COLO829 (cell line): ENCODE measurements at places on chromosomes 16 and 17.

GRCh38 chr17:73725794-73726515 is 81.7 kb upstream of the SDK2 start:
- DNase-seq: no peak

DNA sequence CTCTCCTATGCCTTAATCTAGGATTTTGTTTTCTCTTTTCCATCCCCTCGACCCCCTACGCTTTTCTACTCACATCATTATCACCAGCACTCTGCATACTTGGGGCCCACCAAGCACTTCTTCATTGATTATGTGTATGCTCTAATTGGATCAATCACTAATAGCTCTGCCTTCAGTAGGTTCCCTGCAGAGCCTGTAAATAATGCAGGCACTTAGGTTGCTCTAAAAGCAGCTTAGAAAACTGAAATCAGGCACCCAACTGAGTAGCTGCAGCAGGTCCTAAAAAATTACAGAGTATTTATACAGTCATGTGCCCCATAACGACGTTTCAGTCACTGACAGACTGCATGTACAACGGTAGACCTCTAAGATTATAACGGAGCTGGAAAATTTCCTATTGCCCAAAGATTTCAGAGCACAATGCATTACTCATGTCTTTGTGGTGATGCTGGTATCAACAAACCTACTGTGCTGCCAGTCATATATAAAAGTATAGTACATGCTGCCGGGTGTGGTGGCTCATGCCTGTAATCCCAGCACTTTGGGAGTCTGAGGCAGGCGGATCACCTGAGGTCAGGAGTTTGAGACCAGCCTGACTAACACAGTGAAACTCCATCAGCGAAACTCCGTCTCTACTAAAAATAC is 280.4 kb downstream of the HS3ST3B1 start:
- DNase-seq: no peak

- DNase-seq: no peak
Observed at GRCh38 chr16:16108759-16109158, 114.5 kb downstream of the ABCC6 start.

DNA sequence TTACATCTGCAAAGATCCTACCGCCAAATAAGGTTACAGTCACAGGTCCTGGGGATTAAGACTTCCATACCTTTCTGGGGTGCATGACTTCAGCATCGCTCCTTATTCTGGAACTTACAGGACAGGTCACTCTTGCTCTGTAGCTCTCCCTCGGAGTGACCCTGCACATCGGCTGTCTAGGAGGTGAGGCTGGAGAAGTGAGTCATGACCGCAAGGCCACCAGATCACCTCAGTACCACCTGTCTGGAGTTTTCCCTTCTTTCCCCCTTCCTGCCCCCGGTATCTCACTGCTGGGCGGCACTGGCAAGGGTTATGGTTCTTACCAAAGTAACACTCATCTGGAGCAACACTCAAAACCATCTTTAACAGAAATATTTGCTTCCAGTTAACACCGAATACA is 374.8 kb downstream of the SLC39A11 start:
- DNase-seq: no peak

- no peak for DNase-seq
Observed at GRCh38 chr17:2302778-2303203, 794 bp downstream of the SMG6 start.

- no peak for DNase-seq
Observed at GRCh38 chr17:37417852-37418251, 11.2 kb downstream of the TADA2A start.

GRCh38 chr16:6725634-6726331 is 606.9 kb upstream of the RBFOX1 start:
- peak; percentile 18 for DNase-seq

- DNase-seq: no peak
Observed at GRCh38 chr17:72399608-72400487, 279.0 kb downstream of the SOX9 start.

GRCh38 chr17:80575057-80575875 is 30.6 kb downstream of the RPTOR start:
- peak; percentile 88 for DNase-seq

GRCh38 chr16:27646806-27647205 is 96.9 kb downstream of the KATNIP start:
- no peak for DNase-seq

GRCh38 chr16:19242186-19242585 is 43.3 kb upstream of the CLEC19A start:
- DNase-seq: no peak

DNA sequence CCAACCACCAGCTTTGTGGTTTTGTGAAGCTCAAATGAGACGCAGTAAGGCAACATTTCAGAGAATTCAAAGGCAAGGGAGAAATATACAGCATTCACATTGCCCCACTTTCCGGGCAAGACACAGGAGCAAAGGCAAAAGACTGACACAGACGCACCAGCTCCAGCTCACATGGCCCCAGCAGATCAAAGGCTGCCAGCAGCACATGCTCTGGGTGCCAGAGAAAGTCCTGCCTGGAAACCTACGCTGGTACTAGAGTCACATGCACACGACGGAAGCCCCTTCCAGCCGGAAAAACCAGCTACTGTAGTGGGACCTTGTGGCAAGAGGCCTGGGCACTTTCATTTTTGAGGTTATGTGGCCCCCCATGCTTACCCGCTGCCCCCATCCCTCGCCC is 50.1 kb downstream of the GTF3C1 start:
- no peak for DNase-seq

DNA sequence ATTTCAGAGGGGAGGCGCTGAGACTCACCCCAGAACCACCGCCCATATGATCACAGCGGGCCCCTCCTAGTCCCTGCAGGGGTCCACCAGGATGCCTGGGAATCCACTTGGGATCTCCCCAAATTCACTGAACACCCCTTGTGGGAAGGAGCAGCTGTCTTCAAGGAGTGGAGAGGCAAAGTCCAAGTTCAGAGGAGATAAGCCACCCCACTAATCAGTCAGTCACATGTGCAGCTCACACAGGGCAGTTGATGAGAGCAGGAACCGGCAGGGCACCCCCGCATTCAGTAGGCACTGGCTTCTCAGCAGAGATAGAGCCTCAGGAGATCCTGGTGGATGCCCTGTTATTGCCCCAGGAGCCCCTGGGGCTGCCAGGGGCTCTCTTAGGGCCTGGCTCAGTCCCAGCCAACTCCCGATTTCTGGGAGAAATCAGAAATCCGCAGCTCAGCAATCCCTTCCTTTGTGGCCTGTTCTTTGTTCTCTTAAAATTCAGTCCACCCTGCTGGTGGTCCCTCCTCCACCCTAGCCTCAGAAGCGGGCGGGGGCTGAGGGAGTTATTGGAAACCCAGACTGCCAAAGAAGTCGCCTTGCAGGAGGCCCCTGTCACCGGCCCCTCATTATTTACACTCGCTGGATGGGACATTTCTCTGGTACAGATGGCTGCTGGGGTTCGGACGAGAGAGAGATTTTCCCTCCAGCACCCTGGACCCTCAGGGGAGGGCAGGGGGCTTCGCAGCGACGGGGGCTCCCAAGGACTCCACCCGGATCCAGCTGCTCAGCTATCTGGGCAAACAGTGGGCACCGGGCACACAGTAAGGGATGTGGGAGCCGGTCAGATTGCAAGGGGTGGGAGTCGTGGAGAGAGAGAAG is 1.8 kb downstream of the CDC42EP4 start:
- no peak for DNase-seq

- DNase-seq: no peak
Observed at GRCh38 chr16:26071101-26071866, 379.5 kb downstream of the HS3ST4 start.

GRCh38 chr17:49588726-49589576 is 13.3 kb downstream of the NXPH3 start:
- no peak for DNase-seq

GRCh38 chr17:81106716-81107115 is 58.6 kb upstream of the PVALEF start:
- DNase-seq: no peak

DNA sequence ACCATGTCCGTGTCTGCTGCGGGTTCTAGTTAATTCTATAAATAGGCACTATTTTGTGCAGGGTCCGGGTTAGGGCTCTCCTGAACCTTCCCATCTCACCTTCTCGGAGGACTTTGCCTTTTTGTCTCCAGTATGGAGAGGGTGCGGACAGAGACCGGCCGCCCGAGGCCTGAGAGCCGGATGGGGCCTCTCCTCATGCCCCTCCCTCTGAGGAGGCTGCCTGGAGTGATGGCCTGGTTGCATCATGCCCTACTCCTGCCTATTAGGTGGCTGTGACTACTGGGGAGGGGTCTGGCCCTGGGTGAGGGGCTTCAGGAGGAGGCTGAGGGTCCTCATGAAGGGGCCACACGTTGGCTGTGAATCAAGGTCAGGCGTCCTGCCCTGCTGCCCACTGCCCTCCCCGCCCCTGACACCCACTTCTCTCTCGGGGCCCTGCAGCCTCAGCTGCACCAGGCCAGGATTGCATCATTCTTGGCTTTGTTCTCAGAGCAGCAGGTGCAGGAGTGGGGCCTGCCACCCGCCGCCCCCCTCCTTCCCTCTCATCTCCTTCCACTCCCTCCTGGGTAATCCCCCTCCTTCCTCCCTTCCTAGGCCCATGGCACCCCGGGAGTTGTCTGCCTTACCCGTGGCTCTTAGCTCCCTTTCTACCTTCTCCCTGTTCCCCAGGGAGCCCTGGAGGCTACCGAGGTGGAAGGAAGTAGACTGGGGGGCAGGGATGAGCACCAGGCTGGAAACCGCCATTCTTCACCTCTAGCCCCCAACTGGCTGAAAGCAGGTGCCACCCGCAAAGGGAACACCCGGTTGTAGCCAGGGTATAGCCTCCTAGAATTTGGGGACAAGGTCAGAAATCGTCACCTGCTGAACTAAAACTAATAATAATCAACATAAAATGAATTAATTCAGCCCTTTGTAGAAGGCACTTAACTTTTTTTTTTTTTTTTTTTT is 12.7 kb upstream of the ARHGAP23 start:
- no peak for DNase-seq

DNA sequence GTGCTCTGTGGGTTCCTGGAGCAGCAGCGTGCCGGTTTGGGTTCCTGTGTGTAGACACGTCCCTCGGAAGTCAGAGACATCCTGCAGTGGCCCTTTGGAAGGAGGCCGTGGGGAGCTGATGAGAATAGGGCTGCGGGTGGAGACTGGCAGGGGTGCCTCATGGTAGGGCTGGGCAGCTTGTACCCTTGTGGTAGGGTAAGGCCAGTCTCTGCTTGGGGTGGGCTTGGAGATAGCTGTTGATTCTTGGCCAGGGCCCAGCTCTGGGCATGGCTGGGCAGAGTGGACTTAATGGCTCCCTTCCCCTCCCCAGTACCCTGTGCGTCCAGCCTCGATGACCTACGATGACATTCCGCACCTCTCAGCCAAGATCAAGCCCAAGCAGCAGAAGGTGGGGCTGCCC is 10.6 kb downstream of the POLR3E start:
- DNase-seq: no peak

- peak; percentile 81 for DNase-seq
Observed at GRCh38 chr16:56607109-56607618, 1.2 kb upstream of the MT2A start.

DNA sequence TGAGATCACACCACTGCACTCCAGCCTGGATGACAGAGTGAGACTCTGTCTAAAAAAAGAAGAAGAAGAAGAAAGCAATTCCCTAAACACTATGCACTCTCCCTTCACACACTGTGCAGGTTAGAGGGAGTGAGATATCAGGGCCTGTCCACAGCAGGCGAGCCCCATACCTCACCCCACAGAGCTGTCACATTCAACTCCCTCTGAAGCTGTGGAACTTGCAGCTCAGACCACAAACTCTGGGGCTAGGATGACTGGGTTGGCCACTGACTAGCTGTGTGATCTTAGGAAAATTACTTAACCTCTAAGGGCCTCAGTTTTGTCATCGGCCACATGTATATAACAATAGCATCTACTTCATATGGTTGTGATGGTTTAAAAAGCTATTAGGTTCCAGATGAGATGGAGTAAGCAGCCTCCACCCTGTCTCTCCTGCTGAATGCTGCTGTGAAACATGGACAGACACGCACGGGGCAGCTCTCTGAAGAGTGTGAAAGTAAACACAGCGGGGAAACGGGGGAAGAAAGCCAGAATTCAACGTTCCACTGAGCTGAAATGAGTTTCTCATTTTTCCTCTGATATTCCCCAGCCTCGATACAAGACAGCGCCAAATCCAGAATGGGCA is 13.6 kb upstream of the PYY start:
- no peak for DNase-seq

- DNase-seq: no peak
Observed at GRCh38 chr17:7744416-7744815, 26.9 kb downstream of the DNAH2 start.

DNA sequence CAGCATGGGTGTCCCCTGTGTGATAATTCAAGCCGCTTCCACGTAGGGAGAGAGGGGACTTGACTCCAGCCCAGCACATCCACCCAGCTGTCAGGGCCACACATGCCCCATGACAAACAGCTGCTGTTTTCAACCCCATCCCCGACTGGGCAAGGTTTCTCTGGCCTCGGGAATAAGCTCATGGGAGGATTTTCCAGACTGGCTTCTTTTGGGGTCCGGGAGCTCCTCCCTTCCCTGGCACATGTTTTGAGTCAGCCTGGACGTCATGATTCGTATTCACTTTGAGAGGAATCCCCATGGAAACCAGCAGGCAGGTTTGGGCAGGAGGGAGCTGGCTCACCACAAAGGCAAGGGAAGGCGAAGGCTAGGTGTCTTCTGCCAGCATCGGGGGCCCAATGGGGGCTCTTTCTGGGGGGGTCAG is 156.4 kb downstream of the CMIP start:
- no peak for DNase-seq
